ENCODE measurements at places on chromosomes 3 and 15.

DNA sequence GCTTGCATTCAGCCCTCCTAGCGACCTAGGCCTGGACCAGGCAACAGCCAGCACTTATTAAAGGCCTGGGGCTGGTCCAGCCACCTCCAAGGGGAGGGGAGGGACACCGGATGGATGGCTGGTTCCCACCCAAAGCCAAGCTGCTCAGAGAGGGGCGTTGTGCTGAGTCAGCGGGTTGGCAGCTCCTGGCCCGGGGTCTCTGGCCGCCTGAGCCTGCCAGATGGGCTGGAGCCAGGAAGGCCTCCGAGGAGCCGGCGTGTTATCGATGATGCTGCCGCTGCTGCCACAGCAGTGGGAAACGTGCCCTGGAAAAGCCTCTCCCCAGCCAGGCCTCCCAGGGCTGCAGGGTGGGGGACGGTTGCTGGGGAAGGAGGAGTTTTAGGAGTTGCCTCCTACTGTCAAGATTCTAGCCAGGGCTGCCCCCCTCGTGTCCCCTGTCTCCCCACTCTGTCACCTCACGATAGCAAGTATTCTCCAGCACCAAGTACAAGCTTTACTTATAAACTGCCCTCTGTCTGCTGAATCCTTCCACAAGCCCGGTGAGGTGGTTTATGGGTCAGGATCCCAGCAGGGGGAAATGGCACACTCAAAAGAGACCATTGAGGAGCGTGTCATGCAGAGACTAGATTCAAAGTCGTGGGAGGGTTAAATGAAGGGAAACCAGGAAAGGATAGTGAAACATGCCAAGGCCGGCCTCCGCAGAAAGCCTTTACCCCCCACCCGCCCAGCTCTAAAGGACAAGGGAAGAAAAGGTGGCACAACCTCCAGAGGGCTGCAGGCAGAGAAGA, 43.2 kb upstream of the TSEN2 start:
- DNase-seq = no peak

GRCh38 chr15:77569729-77570125, 63.0 kb downstream of the LINGO1 start:
- no peak for DNase-seq

- DNase-seq = no peak
These were observed 35.6 kb upstream of the DYNC1LI1 start for GRCh38 chr3:32606277-32606676.

GRCh38 chr15:69696946-69697345, 244.3 kb downstream of the RPLP1 start:
- no peak for DNase-seq

- DNase-seq = no peak
These were observed 286.4 kb downstream of the ZIC4 start for GRCh38 chr3:147119989-147120388.

GRCh38 chr15:75136118-75136517, 65.6 kb upstream of the C15orf39 start:
- no peak for DNase-seq

DNA sequence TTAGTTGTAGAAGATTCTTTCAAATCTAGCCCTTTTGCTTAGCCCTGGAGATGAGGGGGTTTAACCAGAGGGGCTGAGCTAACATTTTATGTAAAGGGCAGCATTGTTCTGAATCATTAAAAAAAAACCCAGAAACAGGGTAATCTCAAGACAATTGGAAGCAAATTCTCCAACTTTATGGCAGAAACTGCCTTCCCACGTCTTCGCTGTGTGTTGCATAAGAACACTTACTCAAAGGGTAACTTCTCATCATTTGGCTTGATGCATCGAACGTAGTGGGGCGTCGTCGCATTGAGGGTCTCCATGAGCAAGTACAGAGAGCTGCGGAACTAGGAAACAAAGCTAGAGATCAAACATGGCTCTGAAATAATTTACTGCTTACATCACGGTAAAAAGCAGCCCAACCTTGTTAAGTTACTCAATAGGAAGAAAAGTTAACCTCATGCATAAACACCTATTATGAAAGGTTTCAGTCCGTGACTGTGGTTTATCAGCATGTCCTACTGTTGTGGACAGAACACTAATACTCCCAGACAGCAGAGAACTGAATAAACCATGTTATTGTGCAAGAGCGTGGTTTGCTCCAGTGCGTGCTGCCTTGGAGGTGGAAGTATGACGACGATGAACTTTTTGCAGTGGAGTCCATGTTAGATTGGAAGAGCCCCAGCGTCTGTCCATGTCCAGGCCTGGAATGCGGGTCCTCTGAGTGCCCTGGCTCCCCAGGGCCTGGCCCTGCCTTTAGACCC, 48.7 kb downstream of the MYO5C start:
- DNase-seq = no peak

GRCh38 chr3:30354513-30354912, 251.9 kb upstream of the TGFBR2 start:
- no peak for DNase-seq

DNA sequence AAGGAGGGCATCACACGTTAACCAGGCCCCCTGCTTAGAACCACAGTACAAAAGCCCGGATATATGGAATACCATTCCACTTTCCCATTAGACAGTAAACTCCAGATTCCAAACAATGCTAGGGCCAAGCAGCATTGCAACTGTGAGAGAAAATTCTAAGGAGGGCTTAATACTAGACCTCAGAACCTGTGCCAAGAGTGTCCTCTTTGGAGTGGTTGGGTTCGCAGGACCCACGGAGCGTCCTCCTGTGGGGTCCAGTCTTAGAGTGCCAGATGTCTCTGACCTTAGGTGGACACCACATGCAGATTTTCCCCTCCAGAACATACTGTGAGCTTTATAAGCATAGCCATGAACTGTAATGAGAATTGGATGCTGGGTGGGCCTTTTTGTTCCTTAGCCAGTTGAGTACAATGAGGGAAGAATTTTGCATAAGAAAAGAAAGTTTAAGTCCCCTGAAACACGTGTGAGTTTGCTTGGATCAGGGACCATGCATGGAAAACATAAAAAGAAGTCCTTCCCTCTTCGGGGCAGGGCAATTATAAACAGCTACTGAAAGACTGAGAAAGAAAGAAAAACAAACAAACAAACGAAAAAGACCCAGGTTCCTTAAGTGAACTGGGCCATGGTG, 325.7 kb downstream of the NEK10 start:
- DNase-seq = no peak
